Kidney (tissue), 22 donors: ENCODE measurements at places on chromosomes 7 and 10. TPM values are rescaled to one million over a fixed set of nuclear protein-coding genes. Genes with fewer than 3 reads are reported as not detected.

DNA sequence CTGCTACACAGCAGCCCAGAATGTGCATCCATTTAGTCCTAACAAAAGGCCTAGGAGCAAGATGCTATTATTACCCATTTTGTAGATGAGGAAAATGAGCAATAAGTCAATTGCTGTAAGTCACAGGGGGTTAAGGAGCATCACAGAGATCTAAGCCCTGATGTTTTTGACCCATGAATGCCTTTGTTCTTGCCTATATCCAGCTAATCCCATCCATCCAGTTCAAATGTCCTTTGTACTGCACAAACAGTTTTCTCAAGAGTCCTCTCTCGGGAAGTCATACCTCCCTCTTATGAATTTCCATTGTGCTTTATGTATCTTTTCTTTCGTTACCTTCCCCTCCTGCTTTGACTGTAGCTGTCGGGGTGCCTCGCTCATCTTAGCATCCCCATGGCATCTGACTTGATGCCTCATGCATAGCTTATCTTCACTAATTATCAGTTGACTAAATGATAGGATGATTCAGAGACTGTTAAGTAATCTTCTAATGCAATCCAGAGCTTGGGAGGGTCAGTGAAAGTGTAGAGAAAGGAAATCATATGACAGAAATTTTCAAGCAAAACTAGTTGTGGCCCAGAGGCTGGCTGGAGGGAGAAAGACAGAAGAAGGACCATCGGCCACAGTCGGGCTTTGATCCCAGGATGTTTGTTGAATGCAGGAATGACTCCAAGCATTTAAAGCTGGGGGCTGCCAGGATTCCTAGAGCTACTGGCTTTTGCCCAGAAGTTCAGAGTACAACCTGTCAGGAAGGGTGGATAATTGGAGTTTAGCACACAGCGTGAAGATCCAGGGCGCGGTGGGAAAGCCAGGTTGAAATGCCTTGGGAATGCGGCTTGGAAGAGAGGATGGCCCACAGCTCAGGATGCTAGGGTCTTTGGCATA lies 23.5 kb downstream of the BLVRA start:
- DNase-seq, result no peak
- H3K36me3 ChIP-seq, result peaks cover 2% of the 10 kb centered on the region
- no peaks in the 10 kb centered on the region for H3K27me3 ChIP-seq
- H3K4me3 ChIP-seq, result no peak overlapping the region

GRCh38 chr7:2217716-2218443 lies 14.9 kb downstream of the MAD1L1 start:
- no peaks in the 10 kb centered on the region for H3K27me3 ChIP-seq
- no peak for DNase-seq
- H3K4me1 ChIP-seq, result no peaks in the 10 kb centered on the region
- no peak overlapping the region for H3K4me3 ChIP-seq
- peaks cover 10% of the 10 kb centered on the region for H3K36me3 ChIP-seq
- no peak overlapping the region for H3K27ac ChIP-seq

DNA sequence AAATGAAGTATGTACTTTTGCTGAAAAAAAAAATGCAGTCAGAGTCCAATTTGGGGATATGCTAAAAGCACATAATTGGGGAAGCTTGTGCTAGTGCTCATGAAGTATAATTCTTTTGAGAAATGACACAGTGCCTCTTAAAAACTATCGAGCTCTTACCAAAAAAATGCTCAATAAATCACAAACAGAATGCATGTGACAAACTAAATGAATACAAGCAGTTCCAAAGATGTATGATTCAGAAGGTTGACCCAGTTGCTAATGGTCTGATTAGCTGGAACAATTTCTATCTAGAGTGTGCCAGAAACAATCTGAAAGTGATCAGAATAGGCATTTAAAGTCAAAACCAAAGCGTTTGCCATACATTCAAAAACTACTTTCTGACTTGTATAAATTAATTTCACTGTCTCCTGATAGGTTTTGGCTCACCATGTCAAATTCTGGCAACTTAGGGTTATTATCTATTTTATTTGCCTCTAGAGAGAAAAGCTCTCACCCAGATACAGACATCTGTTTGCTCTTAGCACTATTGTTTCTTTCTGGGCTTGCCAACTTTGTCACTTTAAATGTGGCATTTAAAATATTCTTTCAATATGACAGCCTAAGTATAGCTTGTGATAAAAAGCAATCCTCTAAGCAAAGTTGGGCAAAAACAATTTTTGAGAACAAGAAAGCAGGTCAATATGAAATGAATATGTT lies 114.7 kb upstream of the AHR start:
- H3K27me3 ChIP-seq, result no peaks in the 10 kb centered on the region
- H3K4me3 ChIP-seq, result no peak overlapping the region
- no peak overlapping the region for H3K27ac ChIP-seq

DNA sequence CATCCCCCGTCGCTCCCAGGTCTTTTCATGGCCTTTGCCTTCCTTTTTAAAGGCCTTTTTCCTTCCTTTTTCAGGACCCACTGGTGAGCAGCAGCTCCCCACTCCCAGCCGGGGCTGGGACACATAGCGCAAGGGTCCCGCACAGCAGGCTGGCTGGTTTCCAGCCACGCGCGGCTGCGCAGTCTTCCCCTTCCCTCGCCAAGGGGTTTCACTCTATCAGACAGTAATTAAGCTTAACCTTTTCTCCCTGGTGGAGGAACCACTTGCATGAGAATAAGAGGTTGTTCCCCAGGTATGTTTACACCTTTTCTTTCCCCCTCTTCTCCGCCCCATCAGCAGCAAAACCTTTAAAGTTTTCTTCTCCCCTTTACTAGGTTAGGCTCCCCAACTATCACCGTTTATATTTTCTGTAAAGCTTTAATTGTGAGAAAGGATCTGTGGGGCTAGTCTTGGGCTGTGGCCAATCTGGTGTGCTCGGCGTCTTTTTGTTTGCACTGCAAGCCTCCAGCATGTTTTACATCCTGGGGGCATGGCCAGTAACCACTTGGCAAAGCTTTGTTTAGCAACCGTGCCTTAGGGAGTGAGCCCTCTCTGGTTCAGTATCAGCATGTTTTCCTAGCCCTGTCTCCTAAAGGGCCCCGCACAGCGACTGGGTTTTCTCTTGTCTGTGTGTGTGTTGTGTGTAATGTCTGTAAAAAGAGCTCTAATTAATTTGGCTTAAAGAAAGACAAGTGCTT lies 219.6 kb downstream of the PHF14 start:
- H3K27ac ChIP-seq, result no peak overlapping the region
- no peaks in the 10 kb centered on the region for H3K4me1 ChIP-seq
- H3K27me3 ChIP-seq, result no peaks in the 10 kb centered on the region
- no peak for DNase-seq
- H3K4me3 ChIP-seq, result peak overlapping the region; percentile 50
- H3K36me3 ChIP-seq, result no peaks in the 10 kb centered on the region

Gene EGFR
- total RNA-seq, result 61.3 TPM

Gene SLC39A12
- total RNA-seq, result 0.16 TPM

- H3K27me3 ChIP-seq, result no peaks in the 10 kb centered on the region
- H3K27ac ChIP-seq, result no peak overlapping the region
- H3K36me3 ChIP-seq, result no peaks in the 10 kb centered on the region
- H3K4me3 ChIP-seq, result no peak overlapping the region
- no peak for DNase-seq
- H3K4me1 ChIP-seq, result peaks cover 32% of the 10 kb centered on the region
Measured at GRCh38 chr10:79438699-79439085, 6.7 kb downstream of the ZCCHC24 start.

Gene EBLN1
- not detected for total RNA-seq

Gene DKK1
- total RNA-seq, result 1.5 TPM

GRCh38 chr10:75657351-75657750 lies 225.9 kb downstream of the LRMDA start:
- no peak overlapping the region for H3K27ac ChIP-seq
- H3K4me3 ChIP-seq, result no peak overlapping the region

Gene SPDYE1
- total RNA-seq, result not detected

GRCh38 chr10:35035606-35036005 lies 54.5 kb downstream of the CUL2 start:
- H3K27ac ChIP-seq, result no peak overlapping the region
- H3K27me3 ChIP-seq, result no peaks in the 10 kb centered on the region
- H3K36me3 ChIP-seq, result peaks cover 5% of the 10 kb centered on the region
- H3K4me1 ChIP-seq, result no peaks in the 10 kb centered on the region
- no peak for DNase-seq

DNA sequence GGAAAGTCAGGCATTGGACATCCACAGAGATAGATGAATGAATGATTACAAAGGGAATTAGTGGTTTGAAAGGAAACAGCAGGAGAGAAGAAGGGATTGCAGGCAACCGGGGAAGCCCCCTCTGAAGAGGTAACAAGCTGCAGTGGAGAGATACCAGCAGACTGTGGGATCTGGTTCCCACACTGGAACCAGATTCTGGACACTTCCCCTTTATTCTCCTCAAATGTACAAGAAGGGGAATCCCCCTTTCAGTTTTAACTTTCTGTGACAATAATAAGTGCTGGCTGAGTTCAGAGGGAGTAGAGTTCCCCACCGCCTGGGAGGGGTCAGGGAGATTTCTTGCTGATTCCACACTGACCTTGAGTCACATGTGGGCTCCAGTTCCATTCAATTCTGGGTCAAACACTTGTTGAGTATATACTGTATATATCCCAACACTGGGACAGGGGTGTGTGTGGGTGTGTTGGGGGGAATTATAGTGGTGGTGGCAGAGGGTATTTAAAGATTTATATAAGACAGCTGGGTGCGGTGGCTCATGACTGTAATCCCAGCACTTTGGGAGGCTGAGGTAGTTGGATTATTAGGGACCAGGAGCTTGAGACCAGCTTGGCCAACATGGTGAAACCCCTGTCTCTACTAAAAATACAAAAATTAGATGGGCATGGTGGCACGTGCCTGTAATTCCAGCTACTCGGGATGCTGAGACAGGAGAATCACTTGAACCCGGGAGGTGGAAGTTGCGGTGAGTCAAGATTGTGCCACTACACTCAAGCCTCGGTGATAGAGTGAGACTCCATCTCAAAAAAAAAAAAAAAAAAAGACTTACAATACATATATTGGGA lies 16.5 kb upstream of the DDIT4 start:
- no peak overlapping the region for H3K4me3 ChIP-seq
- no peak for DNase-seq
- H3K27ac ChIP-seq, result peak overlapping the region; percentile 9
- H3K27me3 ChIP-seq, result no peaks in the 10 kb centered on the region

DNA sequence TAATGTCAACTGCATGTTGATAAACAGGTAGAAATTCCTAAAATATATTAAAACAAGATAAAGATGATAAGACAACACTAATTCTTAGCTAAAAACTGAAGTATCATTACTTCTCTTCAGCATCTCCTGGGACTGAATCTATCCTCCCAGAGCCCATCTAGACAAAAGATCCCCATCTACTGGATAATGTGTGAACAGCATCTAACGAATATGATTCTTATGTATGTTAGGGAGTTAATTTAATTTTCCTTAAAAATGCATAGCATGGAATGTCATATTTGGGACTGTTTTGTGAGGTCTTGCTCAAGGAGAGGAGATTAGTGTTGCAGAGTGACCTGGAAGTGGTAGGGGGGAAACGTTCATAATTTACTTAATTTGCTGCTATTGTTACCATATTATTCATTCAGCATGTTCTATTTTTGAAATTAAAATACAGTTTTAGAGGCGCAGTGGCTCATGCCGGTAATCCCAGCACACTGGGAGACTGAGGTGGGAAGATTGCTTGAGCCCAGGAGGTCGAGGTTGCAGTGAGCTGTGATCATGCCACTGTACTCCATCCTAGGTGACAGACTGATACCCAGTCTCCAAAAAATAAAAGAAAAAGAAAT lies 305.1 kb upstream of the CSTF2T start:
- no peaks in the 10 kb centered on the region for H3K27me3 ChIP-seq
- H3K4me1 ChIP-seq, result no peaks in the 10 kb centered on the region
- no peak overlapping the region for H3K27ac ChIP-seq
- H3K4me3 ChIP-seq, result no peak overlapping the region
- H3K36me3 ChIP-seq, result no peaks in the 10 kb centered on the region

Gene ANKRD16
- 6.7 TPM for total RNA-seq

GRCh38 chr7:80611779-80612178 lies 26.7 kb upstream of the CD36 start:
- H3K27ac ChIP-seq, result no peak overlapping the region
- H3K27me3 ChIP-seq, result no peaks in the 10 kb centered on the region
- DNase-seq, result no peak

- H3K4me1 ChIP-seq, result no peaks in the 10 kb centered on the region
- H3K27ac ChIP-seq, result no peak overlapping the region
- no peak for DNase-seq
- no peaks in the 10 kb centered on the region for H3K36me3 ChIP-seq
- H3K27me3 ChIP-seq, result no peaks in the 10 kb centered on the region
Measured at GRCh38 chr10:110698782-110699201, 54.7 kb downstream of the RBM20 start.

Gene FKBP14
- 15.4 TPM for total RNA-seq
